Mucosa of gallbladder (tissue), 1 donor: ENCODE measurements at places on chromosomes 2 and 18. TPM values are rescaled to one million over a fixed set of nuclear protein-coding genes. Genes with fewer than 3 reads are reported as not detected.

DNA sequence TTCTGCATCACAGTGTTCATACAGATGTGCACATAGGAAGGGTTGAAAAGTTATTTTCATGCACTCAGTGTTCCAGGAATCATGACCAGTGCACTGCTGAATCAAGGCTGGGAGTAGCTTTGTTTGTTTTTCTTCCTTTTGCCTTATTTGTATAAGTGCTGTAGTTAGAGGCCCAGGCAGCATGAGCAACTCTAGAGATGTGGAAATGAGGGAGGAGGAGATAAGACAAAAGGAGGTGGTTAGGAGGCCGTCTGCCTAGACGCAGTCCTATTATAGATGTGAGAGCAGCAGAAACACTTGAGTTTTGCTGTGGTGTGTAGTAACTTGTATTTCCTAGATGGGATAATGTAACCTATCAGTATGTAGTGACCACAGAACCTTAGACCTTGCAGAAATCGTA, 264.3 kb upstream of the RASGRP3 start:
- no peak for DNase-seq

SERPINB3 gene
- total RNA-seq = not detected

- DNase-seq = no peak
These were observed 547.7 kb upstream of the LRRTM1 start for GRCh38 chr2:80852079-80852807.

DNA sequence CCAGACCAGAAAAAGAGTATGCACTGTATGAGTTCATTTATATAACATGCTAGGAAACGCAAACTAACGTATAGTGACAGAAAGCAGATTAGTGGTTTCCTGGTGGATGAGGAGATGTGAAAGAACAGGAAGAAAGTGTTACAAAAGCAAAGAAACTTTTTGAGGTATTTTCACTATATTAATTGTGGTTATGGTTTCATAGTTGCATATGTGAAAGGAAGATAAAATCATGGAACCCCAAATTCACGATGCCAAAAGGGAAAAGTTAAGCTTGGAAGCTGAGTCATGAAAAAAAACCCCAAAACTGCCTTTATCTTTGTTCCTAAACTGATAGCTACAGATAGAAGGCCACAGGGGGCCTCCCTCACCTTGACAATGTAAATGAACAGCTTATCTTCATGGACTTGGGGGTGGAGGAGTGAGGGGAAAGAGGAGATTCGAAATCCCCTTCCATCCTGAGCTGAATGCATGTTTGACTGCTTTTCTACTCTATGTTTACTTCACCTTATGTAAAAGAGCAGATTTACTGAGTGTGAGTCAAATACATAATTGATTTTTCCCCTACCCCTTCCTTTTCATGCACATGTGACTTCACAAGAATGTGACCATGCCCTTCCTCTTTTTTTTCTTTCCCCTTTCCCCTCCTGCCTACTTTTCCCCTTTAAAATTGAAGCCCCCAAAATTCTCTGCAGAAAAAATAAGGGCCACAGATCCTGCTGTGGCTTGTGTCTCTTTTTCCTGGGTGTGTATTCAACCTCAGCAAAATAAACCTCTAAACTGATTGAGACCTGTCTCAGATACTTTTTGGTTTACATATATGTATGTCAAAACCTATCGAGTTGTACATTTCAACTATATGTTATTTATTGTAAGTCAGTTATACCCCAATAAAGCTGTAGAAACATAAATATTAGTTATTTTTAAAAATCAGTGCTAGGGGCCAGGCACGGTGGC, 100.1 kb upstream of the TLK1 start:
- no peak for DNase-seq

DNA sequence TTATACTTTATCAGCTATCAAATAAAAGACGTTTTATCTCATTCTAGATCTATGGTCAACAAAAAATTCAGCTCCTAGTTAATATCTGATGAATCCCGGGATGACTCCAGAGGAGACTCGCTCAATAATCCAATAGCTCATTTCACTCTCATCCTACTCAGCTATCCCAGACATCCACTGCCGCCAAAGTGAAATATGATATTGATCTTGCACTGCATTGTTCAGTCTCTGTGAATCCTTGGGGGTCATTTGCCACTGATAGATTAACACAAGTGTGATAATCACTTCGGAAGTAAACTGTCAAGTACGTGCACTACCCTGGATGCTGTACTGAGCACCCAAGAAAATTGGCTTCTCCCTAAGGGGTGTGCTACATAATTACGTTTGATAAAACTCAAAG, 249.1 kb downstream of the SUCLG1 start:
- DNase-seq = peak; percentile 37

GRCh38 chr2:241399941-241400922, 44.1 kb downstream of the FARP2 start:
- DNase-seq = peak; percentile 29

DAPL1 gene
- not detected for total RNA-seq

DUSP11 gene
- 18.2 TPM for total RNA-seq

- no peak for DNase-seq
These were observed 14.8 kb upstream of the IL18R1 start for GRCh38 chr2:102340778-102341177.
